Endothelial cell of umbilical vein (primary cell): ENCODE measurements at places on chromosomes 12 and 14. TPM values are rescaled to one million over a fixed set of nuclear protein-coding genes. Genes with fewer than 3 reads are reported as not detected.

EML5 gene
- 0.09 TPM in 1 of 2 replicates, not detected in the other for total RNA-seq

PTPN6 gene
- total RNA-seq: 1.6 and 1.8 TPM in 2 replicates

CELA1 gene
- total RNA-seq: not detected in 2 replicates

TAS2R13 gene
- total RNA-seq: 0.97 and 1.7 TPM in 2 replicates

C12orf60 gene
- total RNA-seq: 1.1 and 1.3 TPM in 2 replicates

ARID4A gene
- 20.0 and 21.5 TPM in 2 replicates for total RNA-seq

INHBC gene
- not detected in 2 replicates for total RNA-seq

METAP2 gene
- 89.1 and 105 TPM in 2 replicates for total RNA-seq

KRT3 gene
- total RNA-seq: not detected in 2 replicates

ANKRD9 gene
- 24.6 and 25.9 TPM in 2 replicates for total RNA-seq

CAPZA3 gene
- not detected in 2 replicates for total RNA-seq

SIX6 gene
- not detected in 2 replicates for total RNA-seq

ANG gene
- total RNA-seq: 5.7 and 6.2 TPM in 2 replicates

KRT71 gene
- total RNA-seq: not detected in 2 replicates

GPRC5A gene
- total RNA-seq: 17.6 and 22.7 TPM in 2 replicates

AP4S1 gene
- total RNA-seq: 7.2 TPM in 2 replicates

KRT85 gene
- not detected in 2 replicates for total RNA-seq

RERGL gene
- not detected in 2 replicates for total RNA-seq

KCNA5 gene
- total RNA-seq: not detected in 2 replicates

CIT gene
- total RNA-seq: 50.1 and 61.8 TPM in 2 replicates

ACYP1 gene
- 34.2 and 37.5 TPM in 2 replicates for total RNA-seq

PMEL gene
- 0.42 and 0.51 TPM in 2 replicates for total RNA-seq

GPX2 gene
- not detected in 2 replicates for total RNA-seq

LRP6 gene
- total RNA-seq: 40.1 and 41.7 TPM in 2 replicates

EMC9 gene
- total RNA-seq: 19.0 and 21.8 TPM in 2 replicates

ACVRL1 gene
- total RNA-seq: 404 and 427 TPM in 2 replicates

OR10P1 gene
- total RNA-seq: not detected in 2 replicates

RPL10L gene
- total RNA-seq: not detected in 2 replicates

INSM2 gene
- total RNA-seq: not detected in 2 replicates

IFNG-AS1 gene
- total RNA-seq: not detected in 2 replicates

FGF23 gene
- total RNA-seq: not detected in 2 replicates

NOP9 gene
- 30.9 and 31.0 TPM in 2 replicates for total RNA-seq

ADCY6 gene
- 43.3 and 46.2 TPM in 2 replicates for total RNA-seq

ABCC9 gene
- total RNA-seq: not detected in 2 replicates

C14orf132 gene
- total RNA-seq: 3.6 and 7.6 TPM in 2 replicates

A2M gene
- 6.5 and 16.9 TPM in 2 replicates for total RNA-seq

SIX1 gene
- total RNA-seq: 0.40 and 0.55 TPM in 2 replicates

ERO1A gene
- 71.4 and 76.8 TPM in 2 replicates for total RNA-seq

EAPP gene
- 22.2 and 24.3 TPM in 2 replicates for total RNA-seq
